ENCODE measurements at places on chromosomes 1 and 21.

GRCh38 chr1:114558544-114558943 lies 22.9 kb downstream of the BCAS2 start:
- DNase-seq = peak; percentile 39

DNA sequence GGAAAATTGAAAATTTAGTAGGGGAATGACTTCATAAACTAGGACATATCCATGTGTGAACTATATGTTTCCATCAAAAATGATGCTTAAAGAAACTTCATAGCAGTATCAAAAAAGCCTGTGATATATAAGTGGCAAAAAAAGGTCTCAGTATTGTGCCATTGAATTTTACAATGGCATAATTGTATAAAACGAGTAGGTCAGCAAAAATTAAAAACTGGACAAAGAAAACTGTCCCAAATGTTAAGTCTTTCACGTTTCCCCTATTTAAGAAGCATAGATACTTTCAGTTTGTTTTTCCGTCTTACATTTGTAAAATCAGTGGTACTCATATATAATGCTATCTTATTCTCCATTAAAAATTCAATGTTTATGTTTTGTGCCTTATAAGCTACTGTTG lies 43.2 kb downstream of the LRRC8B start:
- no peak for DNase-seq

GRCh38 chr1:42784946-42785693 lies at the start of gene TMEM269:
TSS of gene TMEM269 (plus strand) at chr1:42784991. CDS start at chr1:42789894, 4,903 bp downstream.
- peak; percentile 36 for DNase-seq

DNA sequence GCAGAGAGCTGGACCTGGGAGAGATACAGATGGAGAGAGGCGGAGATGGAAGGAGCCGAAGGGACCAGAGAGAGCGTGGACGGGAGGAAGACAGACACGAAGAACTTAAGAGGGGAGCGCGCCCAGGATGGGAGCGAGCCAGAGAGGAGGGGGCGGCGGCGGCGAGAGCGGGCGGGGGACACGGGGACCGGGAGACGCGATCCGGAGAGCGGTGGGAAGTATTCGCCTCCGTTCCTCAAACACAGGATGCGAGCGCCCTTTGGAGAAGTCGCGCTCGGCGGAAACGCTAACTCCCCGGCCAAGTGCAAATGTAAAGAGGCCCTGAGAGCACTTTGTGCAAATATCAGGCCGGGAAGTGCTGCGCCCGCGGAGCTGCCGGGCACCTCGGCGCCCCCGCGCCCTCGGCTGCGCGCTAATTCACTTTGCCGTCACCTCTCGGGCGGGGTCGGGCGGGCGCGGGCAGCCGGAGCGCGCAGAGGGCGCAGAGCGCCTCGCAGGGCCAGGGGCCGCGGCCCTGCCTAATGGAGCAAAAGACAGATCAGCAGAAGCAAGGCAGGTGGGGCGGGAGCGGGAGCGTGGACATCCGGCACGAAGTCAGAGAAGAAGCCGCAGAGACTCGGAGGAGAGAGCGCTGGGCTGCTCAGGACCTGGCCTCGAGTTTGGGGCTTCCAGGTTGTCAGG lies 281.2 kb downstream of the RRAGC start:
- no peak for DNase-seq

DNA sequence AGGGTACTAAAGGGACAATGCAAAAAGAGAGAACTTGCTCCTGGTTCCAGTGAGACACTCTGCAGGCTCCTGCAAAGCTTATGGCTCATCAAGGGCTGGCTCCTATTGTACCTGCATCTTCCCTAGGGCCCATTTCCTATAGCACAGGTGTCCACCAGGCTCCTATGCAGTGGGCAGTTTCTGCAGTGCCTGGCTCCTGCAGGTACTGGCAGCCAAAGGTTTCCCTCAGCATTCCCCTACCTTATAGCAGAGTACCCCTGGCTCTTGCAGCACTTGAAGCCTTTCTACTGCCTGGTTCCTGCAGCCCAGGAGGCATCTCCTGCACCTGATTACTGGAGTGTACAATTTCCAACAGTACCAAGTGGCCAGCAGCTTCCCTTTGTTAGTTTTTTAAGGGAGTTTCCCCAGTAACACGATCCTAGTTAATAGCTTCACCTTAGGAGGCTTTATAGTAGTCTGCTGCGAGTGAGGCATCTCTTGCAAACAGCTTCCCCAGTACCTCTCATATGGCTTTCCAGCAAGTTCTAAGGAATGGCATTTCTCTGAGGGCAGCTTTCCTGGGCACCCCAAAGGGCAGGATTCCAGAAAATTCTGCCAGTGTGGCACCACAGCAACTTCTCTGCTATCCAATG lies 141.7 kb downstream of the DENND1B start:
- DNase-seq = no peak

DNA sequence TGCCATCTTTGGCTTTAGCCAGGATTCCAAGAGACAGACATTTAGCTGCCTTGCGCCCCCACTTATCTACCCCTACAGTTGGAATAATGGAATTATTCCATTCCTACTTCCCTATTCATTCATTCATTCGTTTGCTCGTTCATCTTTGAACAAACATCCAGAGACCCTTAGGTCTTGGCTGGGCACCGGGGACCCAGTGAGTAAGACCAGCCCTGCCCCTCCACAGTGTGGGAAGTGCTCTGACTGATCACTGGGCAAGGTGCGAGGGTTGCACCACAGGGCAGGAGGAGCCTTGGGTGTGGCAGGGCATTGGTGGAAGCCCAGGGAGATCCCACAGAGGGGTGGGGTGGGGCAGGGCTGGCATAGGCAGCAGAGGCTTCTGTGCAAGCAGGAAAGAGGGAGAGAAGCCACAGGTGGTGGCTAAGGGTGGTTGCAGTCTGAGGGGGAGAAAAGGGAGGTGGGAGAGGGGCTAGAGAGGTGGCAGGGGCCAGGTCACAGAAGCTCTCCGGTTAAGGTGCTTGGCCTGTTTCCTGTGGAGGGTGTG lies 35.0 kb upstream of the TMEM61 start:
- peak; percentile 1 for DNase-seq

GRCh38 chr21:42843056-42843455 lies 36.3 kb downstream of the WDR4 start:
- no peak for DNase-seq

GRCh38 chr1:198846556-198846955 lies 207.7 kb downstream of the PTPRC start:
- no peak for DNase-seq

GRCh38 chr1:104132382-104132973 lies 382.8 kb downstream of the AMY1C start:
- DNase-seq = no peak

DNA sequence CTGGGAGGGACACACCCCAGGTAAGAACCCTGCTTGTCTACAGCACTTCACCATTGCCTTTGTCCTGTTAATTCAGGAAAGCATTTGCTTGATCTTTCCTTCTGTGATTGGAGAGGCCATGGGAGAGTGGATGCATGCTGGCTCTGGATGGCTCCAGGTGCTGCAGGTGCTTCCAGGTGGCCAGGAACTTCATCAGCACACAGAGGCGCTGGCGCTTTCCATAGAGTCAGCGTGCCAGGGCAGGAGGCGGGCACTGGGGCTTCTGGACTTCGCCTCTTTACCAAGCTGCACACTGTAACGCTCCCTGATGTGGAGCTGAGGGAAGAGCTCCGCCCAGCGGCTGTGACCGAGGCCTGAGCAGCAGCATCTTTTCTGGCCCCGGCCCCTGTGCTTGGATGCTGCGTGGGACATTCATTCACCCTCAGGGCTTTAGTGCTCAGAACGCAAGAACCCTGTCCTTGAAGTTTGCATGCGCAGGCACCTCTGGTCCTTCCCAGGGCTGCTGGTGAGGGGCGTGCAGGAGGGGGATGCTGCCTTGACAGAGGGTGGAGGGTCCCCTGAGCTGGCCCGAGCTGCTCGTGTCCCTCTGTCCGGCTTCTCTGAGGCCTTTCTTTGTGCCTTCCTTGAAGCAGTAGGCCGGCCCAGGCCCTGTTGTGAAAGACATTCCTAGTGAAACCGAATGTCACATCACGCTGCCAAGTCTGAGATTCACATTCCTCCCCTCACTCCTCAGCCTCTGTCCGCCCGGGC lies 1.6 kb upstream of the MX2 start:
- peak; percentile 68 for DNase-seq

DNA sequence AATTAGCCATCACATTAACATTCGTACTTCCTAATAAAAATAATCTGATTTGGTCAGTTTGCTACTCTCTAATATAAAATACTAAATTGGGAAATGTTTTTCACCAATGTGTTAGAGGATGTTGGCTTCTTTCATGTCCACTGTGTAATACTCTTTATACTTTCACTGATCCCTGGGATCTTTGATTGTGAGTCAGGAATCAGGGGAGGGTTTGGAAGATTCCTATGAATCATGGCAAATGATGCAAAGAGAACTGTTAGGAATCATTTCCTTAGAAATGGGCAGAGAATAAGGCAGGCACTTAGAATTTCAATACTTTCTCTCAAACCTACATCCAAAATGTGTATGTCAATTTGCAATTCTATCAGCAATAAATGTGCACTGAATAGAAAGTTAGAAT lies 31.0 kb downstream of the KRTAP24-1 start:
- no peak for DNase-seq

- DNase-seq = peak; percentile 26
These were observed at the start of gene PRKAA2 for GRCh38 chr1:56644919-56645676. TSS of gene PRKAA2 (plus strand) at chr1:56645314. CDS start at chr1:56645388, 74 bp downstream.

DNA sequence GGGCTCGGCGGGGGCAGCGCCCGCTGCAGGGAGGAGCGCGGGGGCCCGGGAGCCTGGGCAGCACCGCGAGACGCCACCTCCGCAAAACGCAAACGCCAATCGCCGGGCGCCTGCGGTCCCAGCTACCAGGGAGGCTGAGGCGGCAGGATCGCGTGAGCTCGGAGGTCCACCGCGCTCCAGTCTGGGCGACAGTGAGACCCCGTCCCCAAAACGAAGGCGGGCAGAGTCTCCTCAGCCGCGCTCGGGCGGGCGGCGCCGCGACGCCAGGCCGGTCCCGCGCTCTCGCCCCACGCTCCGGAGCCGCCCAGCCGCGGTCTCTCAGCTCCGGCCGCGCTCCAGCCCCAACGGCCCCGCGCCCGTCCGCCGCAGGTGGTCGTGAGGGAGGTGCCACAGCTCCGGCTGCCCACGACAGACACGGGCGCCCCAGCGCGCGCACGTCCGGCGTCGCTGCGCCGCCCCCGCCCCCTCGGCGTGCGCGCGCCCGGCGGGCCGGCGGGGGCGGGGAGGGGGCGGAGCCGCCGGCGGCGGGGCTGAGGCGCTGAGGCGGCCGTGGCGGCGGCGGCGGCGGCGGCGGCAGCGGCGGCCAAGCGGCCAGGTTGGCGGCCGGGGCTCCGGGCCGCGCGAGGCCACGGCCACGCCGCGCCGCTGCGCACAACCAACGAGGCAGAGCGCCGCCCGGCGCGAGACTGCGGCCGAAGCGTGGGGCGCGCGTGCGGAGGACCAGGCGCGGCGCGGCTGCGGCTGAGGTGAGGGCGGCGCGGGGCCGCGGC lies at the start of gene ADARB1:
Gene ADARB1 (plus strand): TSS at position 533 of the 770 bp plus-strand sequence. CDS start 97,077 bp downstream, outside the sequence.
- DNase-seq = peak; percentile 90

DNA sequence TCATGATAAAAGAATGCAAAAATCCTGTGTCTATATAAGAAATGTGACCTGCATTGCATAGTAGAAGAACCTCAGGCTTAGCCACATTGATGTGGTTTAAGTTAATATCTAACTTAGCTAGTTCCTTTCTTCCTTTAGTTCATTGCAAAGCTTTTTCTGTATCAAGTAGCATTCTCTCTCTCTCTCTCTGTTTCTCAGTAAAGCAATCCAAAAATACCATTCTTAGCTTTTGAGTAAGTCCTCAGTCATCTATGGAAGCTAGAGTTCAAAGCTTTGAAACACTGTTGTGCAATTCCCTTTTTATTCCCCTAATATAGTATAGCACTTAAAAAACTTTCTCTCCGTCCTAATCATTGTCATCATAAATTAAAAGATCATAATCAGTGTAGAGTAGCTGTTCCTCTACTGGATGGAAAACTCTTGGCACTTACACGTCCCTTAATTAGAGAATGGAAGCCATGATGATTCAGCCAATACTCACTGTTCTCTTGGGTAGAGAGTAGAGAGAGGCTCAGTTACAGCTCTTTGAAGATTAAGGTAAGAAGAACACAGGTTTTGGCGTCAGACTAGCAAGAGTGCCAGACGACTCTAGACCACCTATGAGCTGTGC lies 350.3 kb upstream of the LYPLAL1 start:
- DNase-seq = peak; percentile 69

- no peak for DNase-seq
These were observed 40.6 kb upstream of the NEGR1 start for GRCh38 chr1:72322910-72323309.

DNA sequence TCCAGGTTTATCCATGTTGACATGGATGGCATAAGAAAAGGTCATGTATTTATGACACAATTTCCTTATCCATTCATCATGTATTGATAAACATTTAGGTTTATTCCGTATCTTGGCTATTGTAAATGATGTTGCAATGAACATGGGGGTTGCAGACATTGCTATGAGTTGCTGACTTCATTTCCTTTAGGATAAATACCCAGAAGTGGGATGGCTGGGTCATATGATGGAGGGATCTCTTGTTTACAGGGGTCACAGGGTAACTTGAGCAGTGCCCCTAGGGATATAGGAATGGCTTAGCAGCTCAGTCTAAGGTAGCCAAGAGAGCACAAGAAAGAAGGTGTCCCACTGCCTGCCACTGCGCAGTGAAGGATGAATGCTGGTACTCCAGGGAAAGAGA lies 229.6 kb upstream of the COA6 start:
- no peak for DNase-seq

GRCh38 chr1:182957902-182958395 lies 5.0 kb upstream of the SHCBP1L start:
- no peak for DNase-seq

DNA sequence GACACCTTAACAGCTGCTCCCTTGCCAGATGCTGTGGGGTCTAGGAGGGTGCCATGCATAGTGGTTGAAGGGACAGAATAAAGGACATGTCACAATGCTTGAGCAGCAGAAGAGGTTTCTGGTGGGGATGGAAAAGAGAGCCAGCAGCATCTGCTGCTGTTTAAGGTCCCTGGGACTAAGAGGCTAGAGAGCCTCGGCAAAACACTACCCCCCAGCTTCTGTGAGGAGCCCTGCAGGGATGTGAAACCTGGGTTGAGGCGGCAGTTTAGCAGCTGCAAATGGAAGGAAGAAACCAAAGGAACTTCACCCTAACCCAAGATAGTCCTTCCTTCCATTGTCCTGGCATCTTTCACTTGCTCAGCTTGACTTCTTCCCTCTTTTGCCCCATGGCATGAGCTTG lies 39.4 kb downstream of the PLXNA2 start:
- DNase-seq = no peak

DNA sequence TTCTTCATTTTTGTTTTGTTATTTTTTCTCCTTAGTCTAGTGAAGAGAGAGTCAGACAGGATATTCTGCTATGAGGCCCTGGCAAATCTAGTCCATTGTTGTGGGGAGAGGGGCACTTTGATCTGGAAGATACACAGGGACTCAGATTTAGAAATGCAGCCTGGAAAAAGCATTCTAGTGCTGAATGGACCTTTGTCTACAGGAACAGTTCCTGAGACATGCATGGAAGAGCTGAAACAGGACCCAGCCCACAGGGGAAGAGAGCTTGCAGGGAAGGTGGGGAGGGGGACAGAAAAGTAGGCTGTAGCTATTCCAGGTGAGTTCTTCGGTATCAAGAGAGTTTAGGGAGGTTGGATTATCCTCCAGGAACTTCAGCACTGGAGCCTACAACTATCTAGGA lies 98.5 kb downstream of the AKT3 start:
- no peak for DNase-seq

- no peak for DNase-seq
These were observed 109.5 kb downstream of the TBX15 start for GRCh38 chr1:118878661-118879060.

Measured in AG08395 (cell line).